IPS DF 6.9 (cell line): ENCODE measurements at places on chromosomes 6 and 20.

DNA sequence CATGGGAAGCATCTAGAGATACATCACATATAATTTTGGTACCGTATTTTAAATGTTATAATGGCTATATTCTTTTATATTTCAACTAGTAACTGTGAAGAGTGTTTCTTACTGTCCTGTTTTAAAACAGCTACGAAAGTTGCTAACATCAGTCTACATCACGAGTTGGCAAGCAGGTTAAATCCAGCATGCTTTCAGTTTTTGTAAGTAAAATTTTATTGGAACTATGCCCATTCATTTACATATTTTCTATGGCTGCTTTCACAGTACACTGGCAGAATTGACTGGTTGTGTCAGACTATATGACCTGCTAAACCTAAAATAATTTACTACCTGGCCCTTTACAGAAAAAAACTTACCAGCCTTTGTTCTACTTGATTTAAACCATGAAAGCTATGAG is 478.1 kb downstream of the PHF3 start:
- no peak for DNase-seq

GRCh38 chr6:160337991-160338390 is 10.2 kb upstream of the SLC22A3 start:
- no peak for DNase-seq

DNA sequence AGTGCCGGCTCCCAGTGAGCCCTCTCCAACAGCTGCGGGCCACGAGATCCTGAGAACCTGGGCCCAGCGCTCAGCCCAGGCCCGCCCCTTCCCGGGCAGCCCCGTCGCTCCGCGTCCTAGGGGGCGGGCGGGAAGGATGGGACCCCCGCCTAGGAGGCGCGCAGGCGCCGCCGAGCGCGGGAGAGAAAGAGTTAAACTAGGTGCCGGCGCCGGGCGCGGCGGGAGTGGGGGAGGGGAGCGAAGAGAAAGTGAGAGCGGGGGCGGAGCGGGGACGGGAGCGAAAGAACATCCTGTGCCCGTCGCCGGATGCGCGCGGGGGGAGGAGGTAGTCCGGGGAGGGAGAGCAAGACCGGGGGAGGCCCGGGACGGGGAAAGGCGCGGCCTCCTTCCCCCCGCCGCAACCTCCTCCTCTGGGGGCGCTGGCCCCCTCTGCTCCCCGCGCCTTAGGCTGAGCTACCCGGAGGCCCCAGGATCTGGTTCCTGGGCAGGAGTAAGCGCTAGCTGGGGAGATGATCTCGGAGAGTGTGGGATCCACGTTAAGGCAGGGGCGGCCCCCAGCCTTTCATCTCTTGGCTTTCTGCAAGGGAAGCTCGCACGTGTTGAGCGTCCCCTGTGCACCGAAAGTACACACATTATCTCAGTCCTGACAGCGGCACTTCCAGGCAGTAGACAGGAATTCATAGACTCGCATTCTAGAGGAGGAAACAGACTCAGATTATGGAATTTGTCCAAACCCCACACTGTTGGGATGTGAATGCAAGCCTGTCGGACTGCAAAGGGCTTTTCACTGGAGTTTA is 4.9 kb upstream of the ARMC12 start:
- DNase-seq: no peak

GRCh38 chr20:4412216-4412615 is 309.5 kb upstream of the PRND start:
- DNase-seq: no peak

- no peak for DNase-seq
Measured at GRCh38 chr20:23856736-23857135, 22.8 kb downstream of the CST5 start.

DNA sequence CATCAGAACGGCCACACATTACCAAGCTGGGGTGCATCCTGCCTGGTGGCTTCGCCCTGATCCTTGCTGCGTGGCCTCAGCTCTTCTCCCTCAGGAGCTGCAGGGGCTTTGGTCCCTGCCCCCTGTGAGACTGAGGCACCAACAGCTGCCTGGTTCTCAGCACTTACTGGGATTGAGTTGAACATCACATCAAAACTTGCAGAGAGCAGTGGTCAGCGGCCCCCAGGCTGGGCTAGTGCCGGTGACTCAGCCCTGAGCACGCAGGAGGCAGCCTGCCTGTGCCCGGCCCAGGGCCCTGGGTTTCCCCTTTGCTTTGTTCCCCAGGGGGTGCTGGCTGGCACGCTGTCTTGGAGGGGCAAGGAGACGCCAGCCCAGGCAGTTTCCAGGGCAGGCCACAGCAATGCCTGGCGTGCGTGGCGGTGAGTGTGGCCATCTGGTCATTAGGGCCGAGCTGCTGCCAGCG is 63.3 kb downstream of the DLL1 start:
- no peak for DNase-seq

DNA sequence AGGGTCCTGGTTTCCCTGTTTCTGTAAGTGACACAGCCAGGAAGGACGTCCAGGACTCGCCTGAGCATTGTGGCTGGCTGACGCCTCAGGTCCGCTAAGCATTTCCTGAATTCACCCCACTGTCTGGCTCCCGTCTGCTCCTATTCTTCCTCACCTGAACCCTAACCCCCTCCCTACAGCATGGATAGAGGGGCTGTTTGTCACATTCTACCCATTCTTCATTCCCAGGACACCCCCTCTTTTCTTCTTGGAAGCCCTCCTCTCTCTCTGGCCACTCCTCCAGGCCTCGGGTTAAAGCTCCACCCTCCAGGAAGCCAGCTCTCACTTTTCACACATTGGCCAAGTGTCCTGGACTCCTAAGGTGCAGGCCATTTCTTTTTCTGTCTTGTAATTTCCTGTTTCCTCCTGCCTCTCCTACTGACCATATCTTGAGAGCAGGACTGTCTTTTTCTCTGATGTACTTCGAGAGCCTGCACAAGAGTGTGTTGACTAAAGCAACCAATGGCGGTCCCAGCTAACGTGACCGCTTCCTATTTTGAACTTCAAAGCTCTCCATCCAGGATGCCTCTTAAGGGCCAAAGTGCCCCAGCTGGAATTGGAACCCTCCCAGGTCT is 24.2 kb upstream of the MYMX start:
- DNase-seq: no peak

DNA sequence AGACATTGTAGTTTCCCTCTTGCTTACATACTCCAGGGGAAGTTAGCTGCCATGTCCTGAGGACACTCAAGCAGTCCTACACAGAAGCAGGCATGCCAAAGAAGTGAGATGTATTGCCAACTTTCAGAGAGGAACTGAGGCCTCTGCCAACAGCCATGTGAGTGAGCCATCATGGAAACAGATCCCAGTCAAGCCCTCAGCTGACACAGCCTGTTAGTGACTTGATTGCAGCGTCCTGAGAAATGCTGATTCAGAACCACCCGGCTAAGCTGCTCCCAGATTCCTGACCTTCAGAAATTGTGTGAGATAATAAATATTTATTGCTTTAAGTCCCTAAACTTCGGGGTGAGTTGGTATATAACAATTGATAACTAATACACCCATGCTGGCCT is 38.1 kb downstream of the GSTA2 start:
- DNase-seq: no peak

- DNase-seq: no peak
Measured at GRCh38 chr6:124090491-124090890, 286.8 kb downstream of the NKAIN2 start.

DNA sequence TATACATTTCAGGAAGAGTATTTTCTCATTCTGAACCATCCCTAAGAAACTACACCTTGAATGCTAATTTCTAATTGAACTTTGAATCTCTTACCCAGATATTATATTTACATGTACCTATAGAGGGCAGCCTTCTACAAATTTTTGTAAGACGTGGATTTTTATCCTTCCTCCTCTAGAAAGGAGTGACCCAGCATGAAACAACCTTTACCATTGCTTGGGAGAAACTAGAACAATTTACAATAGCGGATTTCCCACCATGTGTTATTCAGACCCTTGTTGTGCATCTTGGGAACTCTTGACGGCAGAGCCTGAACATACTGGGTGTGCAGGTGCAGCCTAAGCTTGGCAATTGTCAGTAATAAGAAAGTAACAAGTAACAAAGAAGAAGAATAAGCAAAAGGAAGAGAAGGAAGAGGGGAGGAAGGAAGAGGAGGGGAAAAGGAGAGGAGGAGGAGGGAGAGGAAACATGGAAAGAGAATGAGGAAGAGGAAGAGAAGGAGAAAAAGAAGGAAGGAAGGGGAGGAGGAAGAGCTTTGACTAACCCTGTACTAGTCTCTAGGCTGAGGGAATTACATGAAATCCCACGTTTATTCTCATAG is 10.8 kb upstream of the TAAR1 start:
- DNase-seq: no peak

DNA sequence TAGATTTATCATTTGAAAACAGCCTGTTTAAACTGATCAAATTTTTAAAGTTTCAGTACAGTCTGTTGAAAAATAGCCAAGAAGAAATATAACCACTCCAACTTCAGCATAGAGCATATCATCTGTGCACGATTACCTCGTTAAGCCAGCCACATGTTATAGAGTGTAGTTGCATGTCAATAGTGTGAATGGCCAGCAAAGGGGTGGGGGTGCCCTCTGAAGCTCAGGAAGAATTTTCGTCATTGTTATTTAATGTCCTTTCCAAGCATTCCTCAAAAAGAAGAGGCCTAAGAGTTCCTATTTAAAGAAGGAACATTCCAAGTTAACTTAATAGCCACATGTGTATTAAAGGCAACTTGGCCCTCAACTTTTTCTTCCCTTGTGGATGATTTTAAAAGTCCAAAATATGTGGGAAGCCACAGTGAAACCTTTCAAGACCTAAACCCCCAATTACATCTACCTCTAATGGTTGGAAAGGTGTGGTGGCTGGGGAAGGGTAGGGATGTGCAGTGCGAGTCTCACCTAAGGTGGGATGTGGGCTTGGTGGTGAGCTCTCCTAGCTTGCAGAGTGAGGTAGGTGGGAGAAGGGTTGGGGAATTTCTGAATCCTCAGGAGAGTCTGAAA is 1.8 kb upstream of the CCN2 start:
- DNase-seq: no peak

- no peak for DNase-seq
Measured at GRCh38 chr6:132054525-132054924, 103.4 kb upstream of the CCN2 start.

DNA sequence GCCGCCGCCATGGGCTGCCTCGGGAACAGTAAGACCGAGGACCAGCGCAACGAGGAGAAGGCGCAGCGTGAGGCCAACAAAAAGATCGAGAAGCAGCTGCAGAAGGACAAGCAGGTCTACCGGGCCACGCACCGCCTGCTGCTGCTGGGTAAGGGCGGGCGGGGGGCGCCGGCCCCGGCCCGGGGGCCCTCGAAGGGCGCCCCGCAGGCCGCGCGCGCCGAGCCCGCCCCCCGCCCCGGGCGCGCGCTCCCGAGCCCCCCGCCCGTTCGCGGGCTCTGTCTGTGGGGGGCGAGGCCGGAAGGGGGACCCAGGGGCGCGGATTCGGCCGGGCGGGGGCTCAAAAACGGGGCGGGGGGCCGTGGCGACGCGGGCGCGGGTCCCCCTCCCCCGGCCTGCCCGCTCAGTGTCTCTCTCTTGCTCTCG is 39.2 kb downstream of the GNAS start:
- DNase-seq: no peak

GRCh38 chr20:51382111-51382985 is 160.2 kb downstream of the NFATC2 start:
- DNase-seq: no peak

- no peak for DNase-seq
Measured at GRCh38 chr20:54389596-54390280, 85.7 kb upstream of the DOK5 start.

GRCh38 chr20:24764027-24764793 is 184.9 kb upstream of the CST7 start:
- no peak for DNase-seq

- DNase-seq: no peak
Measured at GRCh38 chr6:139508576-139508975, 134.1 kb upstream of the CITED2 start.

- DNase-seq: no peak
Measured at GRCh38 chr6:138638604-138639003, 135.0 kb upstream of the CCDC28A start.

GRCh38 chr6:25138934-25139415 is 140.2 kb upstream of the CARMIL1 start:
- no peak for DNase-seq

- no peak for DNase-seq
Measured at GRCh38 chr20:32893263-32894025, 34.7 kb downstream of the EFCAB8 start.

- no peak for DNase-seq
Measured at GRCh38 chr6:142459271-142459670, 157.5 kb downstream of the ADGRG6 start.

GRCh38 chr20:51811042-51811355 is 8.7 kb upstream of the SALL4 start:
- no peak for DNase-seq

- no peak for DNase-seq
Measured at GRCh38 chr6:7542065-7542873, 798 bp downstream of the DSP start.

- no peak for DNase-seq
Measured at GRCh38 chr20:1757072-1757471, 99.5 kb upstream of the SIRPG start.

GRCh38 chr6:9128970-9129369 is 693.6 kb upstream of the SLC35B3 start:
- DNase-seq: no peak

- no peak for DNase-seq
Measured at GRCh38 chr6:82113231-82113630, 134.3 kb downstream of the IBTK start.

DNA sequence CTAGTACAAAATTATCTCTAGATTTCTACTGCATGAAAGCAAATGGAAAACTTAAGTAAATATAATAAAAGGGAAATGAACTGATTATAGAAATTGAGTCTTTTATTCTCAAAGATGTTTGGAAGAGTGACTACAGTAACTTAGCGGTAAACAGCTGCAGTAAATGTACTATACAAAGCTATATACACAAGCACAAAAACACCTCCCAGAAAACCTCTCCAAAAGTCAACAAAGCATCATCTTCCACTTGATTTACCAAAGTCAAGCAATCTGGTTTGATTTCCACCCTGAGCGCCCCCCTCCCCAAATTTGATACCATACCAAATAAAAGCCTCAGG is 142.1 kb upstream of the SHLD1 start:
- no peak for DNase-seq

- DNase-seq: no peak
Measured at GRCh38 chr20:23088866-23089265, 2.7 kb upstream of the CD93 start.

DNA sequence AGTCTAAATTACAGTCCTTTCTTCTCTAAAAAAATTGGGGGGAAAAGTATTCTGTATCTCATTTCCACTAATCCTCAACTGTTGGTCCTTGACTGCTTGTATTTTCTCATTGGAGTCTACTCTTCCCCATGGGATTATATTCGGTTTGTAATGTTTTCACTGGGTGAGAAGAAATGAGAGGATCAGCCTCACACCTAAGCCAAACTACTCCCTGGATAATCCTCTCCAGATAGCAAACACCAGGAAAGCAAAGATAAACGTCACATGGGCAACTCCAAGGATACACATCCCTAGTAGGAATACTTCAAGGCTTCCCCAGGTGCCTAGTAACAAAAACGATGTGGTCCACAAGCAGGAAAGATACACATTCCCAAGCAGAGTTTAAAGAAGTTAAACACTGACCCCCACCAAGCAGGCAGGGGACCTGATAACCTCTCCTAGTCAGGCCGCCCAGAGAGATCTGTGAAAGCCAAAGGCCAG is 53.9 kb upstream of the SOX4 start:
- DNase-seq: no peak

GRCh38 chr6:52415917-52416628 is 4.1 kb upstream of the EFHC1 start:
- no peak for DNase-seq
